Stimulated activated CD8-positive, alpha-beta memory T cell treated with anti-CD3 and anti-CD28 coated beads, Interleukin-2, amount 100 ng/mL, for 1 hour (primary cell): ENCODE measurements at places on chromosomes 16 and 17.

DNA sequence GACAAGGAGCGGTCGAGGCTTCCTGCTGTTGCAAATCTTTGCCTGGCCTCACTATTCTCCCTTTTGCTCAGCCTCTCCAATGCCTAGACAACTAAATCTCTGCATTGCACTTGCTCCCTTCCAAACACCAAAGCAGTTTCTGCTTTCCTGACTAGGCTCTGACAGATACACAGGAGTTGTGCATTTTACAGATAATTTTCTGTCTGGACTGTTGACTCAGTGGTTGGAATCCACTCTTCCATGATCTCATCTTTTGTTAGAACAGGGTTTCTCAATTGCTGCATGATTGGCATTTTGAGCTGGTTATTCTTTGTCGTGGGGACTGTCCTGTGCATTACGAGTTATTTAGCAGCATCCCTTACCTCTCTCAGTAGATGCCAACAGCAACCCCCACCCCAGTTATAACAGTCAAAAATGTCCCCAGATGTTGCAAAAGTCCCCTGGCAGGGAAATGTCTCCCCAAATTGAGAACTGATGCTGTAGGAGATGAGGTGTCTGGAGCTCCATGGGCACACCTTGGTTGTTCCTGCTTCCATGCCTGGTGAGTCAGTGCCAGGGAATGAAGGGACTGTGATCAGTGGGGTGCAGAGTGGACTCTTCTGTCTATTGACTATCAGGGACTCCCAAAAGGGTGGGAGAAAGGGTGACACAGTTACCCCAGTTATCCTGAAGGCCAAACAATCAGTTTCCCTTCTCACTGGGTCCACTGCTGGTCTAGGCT lies 557.4 kb upstream of the PSMD7 start:
- DNase-seq: no peak

DNA sequence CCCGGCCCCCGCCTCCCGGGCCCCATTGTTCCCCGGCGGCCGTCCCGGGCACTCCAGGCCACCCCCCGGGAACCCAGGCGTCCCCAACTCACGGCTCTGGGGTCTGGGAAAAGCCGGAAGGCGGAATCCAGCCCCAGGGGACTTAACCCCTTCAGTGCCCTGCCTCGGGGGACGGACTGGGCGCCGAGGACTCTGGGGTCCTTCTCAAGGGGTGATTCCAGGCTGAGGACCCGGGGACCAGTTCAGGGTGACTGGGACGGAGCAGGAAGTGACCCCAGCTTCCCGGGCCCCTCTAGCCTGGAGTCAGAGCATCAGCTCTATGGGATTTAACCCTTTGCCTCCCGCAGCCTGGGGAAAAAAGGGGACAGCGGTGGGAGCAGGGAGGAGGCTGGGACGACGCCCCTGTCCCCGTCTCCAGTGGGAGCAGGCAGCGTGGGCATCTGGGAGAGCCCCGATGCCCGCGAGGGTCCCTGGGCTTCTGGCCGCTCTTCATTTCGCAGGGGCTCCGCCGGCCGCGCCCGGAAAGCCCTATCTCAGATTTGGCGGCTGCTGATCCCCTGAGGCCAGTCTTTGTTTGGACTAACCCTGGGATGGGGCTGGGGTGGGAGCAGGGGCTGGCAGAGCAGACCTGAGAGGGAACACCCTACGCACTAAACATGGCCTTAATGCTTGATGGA lies at the start of gene ZNF629:
Gene ZNF629 (minus strand): TSS at position 270 of the 677 bp plus-strand sequence. CDS start 2,723 bp downstream, outside the sequence.
- DNase-seq: no peak

- DNase-seq: no peak
Measured at GRCh38 chr16:66711581-66711980, 15.0 kb upstream of the CMTM4 start.

GRCh38 chr17:11238705-11239104 lies 2.3 kb upstream of the SHISA6 start:
- no peak for DNase-seq

GRCh38 chr17:18159551-18160120 lies 24.0 kb upstream of the ALKBH5 start:
- DNase-seq: no peak

GRCh38 chr16:21643785-21644184 lies 8.6 kb downstream of the IGSF6 start:
- DNase-seq: no peak

DNA sequence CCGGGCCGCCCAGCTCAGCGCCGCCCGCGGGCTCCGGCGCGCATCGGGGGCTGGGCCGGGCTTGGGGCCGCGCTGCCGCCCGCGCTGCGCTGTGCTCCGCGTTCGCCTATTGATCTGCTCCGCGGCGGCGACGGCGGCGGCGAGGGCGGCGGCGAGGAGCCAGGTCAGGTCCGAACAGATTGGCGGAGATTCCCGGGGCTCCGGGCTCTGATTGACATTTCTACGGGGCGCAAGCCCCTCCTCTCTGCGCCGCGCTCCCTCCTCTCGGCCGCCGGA lies 559 bp downstream of the IRX3 start:
- no peak for DNase-seq

DNA sequence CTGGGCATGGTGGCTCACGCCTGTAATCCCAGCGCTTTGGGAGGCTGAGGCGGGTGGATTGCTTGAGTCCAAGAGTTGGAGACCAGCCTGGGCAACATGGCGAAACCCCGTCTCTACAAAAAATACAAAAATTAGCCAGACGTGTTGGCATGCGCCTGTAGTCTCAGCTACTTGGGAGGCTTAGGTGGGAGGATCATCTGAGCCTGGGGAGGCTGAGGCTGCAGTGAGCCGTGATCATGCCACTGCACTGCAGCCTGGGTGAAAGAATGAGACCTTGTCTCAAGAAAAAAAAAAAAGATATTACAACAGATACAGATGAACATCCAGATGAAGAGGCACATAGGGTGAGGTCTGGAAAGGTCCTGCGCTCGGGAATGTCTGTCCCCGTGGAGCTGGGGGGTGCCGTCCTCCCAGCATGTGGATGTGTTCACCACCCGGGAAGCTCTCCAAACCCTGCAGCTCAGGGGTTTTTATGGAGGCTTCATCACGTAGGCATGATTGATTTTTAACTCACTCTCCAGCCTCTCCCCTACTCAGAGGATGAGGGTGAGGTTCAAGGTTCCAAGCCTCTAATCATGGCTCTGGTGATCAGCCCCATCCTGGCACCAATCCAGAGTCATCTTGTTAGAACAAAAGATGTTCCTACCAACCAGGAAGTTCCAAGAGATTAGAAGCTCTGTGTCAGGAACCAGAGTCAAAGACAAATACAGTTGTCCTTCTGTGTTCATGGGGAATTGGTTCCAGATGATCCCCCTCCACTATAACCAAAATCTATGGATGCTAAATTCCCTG lies 85.0 kb upstream of the DNAJA2 start:
- no peak for DNase-seq

DNA sequence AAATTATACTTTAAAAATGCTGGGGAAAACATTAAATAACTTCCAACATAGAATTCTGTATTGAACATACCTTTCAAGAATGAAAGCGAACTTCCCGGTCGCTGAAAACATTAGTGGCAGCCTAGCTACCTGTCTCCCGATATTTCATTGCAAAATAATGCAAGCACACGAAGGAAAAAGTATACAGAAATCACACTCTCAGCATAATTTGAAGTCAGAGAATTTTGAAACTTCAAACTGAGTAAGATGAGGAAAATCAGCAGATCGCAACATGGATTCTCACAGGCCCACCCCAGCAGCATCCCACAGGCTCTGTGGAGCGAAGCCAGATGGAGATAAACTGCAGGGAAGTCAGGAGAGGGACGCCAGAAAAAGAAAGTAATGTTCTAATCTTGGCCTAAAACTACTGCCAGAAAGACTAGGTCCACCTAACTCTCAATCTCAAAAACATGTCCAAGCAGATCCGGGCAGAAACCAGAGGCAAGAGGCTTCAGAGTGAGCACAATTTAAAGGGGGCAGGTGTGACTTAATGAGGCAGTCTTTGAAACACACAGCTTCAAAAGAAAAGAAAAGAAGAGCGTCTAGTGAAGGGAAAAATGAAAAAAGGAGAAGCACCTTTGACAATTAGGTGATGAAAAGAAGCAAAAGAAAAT lies 4.8 kb upstream of the GOSR1 start:
- no peak for DNase-seq

GRCh38 chr17:57458718-57459285 lies 202.5 kb downstream of the MSI2 start:
- DNase-seq: no peak
